ENCODE measurements at places on chromosomes 7 and 10.

DNA sequence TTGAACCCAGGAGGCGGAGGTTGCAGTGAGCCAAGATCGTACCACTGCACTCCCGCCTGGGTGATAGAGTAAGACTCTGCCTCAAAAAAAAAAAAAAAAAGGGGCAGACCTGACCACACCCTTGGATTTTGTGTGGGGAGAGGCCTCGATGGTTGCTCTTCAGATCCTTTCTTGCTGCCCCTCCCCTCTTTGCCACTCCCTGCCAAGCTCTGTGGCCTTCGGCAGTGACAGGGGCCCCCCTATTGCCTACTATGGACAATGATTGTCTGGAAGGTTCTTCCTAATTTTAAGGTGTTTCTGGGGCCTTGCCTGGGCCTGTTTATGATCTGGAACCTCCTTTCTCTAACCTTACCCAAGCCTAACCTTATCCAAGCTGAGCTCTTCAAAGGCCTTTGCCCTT lies 795 bp downstream of the PRF1 start:
- no peak for DNase-seq

- no peak for DNase-seq
Measured at GRCh38 chr10:14536241-14537213, 205.8 kb upstream of the FRMD4A start.

DNA sequence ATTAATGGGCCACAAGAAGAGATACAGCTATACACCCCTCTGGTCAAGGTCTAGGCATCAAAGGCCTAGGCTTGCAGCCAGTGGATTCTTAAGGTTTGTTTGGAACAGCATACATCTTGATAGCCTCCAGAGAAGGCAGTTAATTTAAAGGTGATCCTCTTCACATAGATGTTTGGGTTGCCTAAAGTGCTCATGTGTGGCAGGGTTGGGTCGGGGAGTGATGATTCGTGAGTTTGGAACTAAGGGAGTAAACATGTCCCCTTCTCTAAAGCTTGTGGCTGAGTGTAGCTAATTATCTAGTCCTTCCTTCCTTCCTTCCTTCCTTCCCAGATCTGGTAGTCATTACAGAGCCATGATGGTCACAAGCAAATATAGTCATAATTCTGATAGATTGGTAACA lies 12.4 kb downstream of the PCLO start:
- DNase-seq: no peak

GRCh38 chr7:16471933-16472332 lies 6.4 kb upstream of the SOSTDC1 start:
- DNase-seq: no peak
